ENCODE measurements at places on chromosomes 5 and 9. TPM values are rescaled to one million over a fixed set of nuclear protein-coding genes. Genes with fewer than 3 reads are reported as not detected.

DNA sequence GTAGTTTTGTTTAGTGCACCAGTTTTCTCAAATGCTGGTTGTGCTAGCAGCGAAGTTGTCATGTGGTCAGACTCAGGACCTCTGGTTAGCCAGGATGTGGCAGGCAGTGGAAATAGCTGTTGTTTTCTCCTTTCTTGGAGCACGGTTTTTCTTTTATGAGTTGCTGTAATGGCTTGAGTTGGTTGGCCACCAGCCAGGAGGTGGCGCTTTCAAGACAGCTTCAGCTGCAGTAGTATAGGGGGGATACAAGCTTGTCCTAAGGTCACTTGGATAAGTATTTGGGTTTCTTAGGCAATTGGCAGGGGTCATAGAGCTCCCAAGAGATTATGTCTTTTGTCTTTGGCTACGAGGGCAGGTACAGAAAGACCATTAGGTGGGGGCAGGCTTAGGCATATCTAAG, 274.2 kb upstream of the TARS1 start:
- no peak for DNase-seq
- H3K36me3 ChIP-seq: peaks cover 3% of the 10 kb centered on the region
- H3K27me3 ChIP-seq: peaks cover 4% of the 10 kb centered on the region

DNA sequence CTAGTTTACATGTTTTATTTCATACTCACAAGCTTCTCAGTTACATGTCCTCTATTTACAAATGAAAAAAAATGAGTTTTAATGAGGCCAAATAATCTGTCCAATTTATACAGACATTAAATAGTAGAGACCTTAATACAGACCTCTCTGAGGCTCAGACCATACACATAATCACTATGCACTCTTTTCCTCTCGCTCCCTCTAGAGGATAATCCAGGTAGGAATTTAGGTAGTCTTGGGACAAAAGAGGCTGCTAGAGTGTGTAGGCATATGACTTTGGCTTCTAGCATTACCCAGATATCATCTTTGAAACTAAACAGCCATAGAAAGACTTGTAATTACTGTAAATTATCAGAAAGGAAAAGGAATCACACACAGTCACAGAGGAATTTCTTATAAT, 444.7 kb downstream of the HINT1 start:
- H3K27ac ChIP-seq: no peak overlapping the region
- H3K36me3 ChIP-seq: no peaks in the 10 kb centered on the region
- peaks cover 1% of the 10 kb centered on the region for H3K27me3 ChIP-seq
- H3K4me3 ChIP-seq: no peak overlapping the region
- DNase-seq: no peak

Gene LCN6
- not detected for total RNA-seq

DNA sequence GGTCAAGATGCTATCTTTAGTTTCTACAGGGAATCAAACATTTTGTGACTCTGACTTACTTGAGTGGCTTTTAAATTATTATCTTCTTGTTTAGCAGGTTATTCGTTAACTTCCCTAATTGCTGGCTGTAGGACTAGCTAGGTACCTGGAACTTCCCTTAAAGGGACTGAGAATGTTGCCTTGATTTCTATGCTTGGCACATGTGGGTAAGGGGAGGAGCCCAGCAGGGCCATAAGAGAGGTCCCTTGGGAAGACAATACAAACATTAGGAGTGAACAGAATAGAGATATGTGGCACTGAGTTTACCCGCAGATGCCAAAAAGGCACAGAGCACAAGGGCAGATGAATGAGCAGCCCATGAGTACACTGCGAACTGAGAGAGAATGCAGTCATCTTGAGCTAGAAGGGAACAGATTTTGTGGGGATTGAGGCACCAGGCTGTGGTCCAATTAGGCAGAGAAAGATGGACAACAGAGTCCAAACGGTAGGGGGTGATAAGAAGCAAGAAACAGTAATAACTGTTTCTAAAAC, 9.8 kb downstream of the CKMT2 start:
- H3K4me3 ChIP-seq: no peak overlapping the region
- H3K27ac ChIP-seq: no peak overlapping the region
- peaks cover 2% of the 10 kb centered on the region for H3K27me3 ChIP-seq
- no peak for DNase-seq
- peaks cover 12% of the 10 kb centered on the region for H3K36me3 ChIP-seq

GRCh38 chr5:53123702-53124101, 14.1 kb upstream of the MOCS2 start:
- H3K27me3 ChIP-seq: peaks cover 1% of the 10 kb centered on the region
- no peak overlapping the region for H3K4me3 ChIP-seq

DNA sequence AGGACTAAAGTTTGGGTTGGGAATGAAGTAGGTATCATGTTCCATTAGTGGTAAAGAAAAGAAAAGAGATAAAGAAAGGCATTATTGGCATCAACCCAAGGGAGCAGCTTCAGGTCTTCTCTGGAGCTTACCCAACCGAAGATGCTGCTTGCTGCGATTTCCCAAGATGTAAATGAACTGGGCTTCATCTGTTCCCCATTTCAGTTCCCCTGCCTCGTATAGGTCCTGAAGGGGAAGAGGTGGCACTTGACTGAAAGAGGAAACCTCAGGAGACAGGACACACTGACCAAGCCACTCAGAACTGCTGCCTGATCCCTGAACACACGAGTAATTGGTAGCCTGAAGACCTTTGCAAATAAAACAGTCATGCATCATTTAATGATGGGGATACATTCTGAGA, 24.6 kb downstream of the ANXA6 start:
- peaks cover 73% of the 10 kb centered on the region for H3K36me3 ChIP-seq
- peaks cover 21% of the 10 kb centered on the region for H3K4me1 ChIP-seq
- H3K27me3 ChIP-seq: peaks cover 10% of the 10 kb centered on the region

GRCh38 chr5:72451741-72452505, 55.3 kb downstream of the ZNF366 start:
- peak overlapping the region; percentile 99 for H3K27ac ChIP-seq
- peak; percentile 31 for DNase-seq
- peaks cover 71% of the 10 kb centered on the region for H3K36me3 ChIP-seq
- no peak overlapping the region for H3K4me3 ChIP-seq
- H3K27me3 ChIP-seq: peaks cover 5% of the 10 kb centered on the region

- H3K4me1 ChIP-seq: no peaks in the 10 kb centered on the region
- H3K4me3 ChIP-seq: no peak overlapping the region
- no peak for DNase-seq
- no peaks in the 10 kb centered on the region for H3K27me3 ChIP-seq
- no peak overlapping the region for H3K27ac ChIP-seq
Observed at GRCh38 chr5:127583866-127584265, 65.0 kb upstream of the CTXN3 start.

Gene IL13
- total RNA-seq: not detected

Gene DBH
- total RNA-seq: 0.08 TPM

GRCh38 chr5:117107859-117108258, 533.2 kb upstream of the SEMA6A start:
- H3K36me3 ChIP-seq: no peaks in the 10 kb centered on the region
- H3K27ac ChIP-seq: peak overlapping the region; percentile 12
- no peak for DNase-seq
- H3K27me3 ChIP-seq: no peaks in the 10 kb centered on the region

Gene PAM
- total RNA-seq: 255 TPM

Gene RAD1
- 15.2 TPM for total RNA-seq

Gene PMPCA
- 61.3 TPM for total RNA-seq

Gene TXNDC8
- total RNA-seq: not detected

GRCh38 chr9:73095425-73095824, 56.2 kb upstream of the ANXA1 start:
- no peak for DNase-seq
- H3K36me3 ChIP-seq: no peaks in the 10 kb centered on the region
- no peak overlapping the region for H3K27ac ChIP-seq
- H3K27me3 ChIP-seq: no peaks in the 10 kb centered on the region
- H3K4me3 ChIP-seq: no peak overlapping the region

DNA sequence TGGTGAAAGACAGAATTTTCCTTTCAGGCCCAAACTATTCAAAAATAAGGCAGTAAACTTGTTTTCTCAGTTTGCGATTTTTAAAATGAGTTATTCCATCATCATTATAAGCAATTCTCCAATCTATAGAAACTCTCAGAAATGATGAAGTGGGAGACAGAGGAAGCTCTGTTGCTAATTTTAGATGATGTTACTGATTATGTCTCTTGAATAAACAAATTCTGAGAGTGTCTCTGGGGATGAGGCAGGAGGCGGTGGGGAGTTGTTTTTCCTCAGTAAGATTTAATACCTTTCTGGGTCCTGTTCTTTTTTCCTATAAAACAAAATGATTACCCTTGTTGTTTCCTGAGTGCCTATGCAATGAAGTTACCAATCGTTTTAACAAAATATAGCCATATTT, 43.9 kb upstream of the TEX48 start:
- no peak overlapping the region for H3K4me3 ChIP-seq
- peaks cover 2% of the 10 kb centered on the region for H3K27me3 ChIP-seq
- H3K4me1 ChIP-seq: no peaks in the 10 kb centered on the region
- no peak overlapping the region for H3K27ac ChIP-seq

Gene EQTN
- total RNA-seq: not detected

DNA sequence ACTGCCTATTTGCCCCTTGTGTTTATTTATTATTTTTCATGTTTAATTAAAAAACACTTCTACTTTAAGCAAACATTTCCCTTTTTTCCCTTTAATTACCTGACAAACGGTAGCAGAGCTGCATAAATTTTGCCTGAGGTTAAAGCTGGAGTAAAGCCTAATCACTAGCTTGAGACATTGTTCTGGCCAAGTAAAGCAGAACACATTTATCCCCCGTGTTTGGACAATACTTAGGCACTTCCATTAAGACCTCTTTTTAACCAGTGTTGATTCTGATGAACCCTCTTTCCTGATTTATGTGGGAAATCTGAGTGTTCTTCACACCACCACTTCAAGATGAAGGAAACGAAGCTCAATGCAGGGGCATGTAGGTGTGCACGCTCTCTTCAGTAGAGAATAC, 54.5 kb downstream of the BNC2 start:
- H3K36me3 ChIP-seq: no peaks in the 10 kb centered on the region
- no peak for DNase-seq
- no peak overlapping the region for H3K4me3 ChIP-seq
- no peak overlapping the region for H3K27ac ChIP-seq
- no peaks in the 10 kb centered on the region for H3K27me3 ChIP-seq

DNA sequence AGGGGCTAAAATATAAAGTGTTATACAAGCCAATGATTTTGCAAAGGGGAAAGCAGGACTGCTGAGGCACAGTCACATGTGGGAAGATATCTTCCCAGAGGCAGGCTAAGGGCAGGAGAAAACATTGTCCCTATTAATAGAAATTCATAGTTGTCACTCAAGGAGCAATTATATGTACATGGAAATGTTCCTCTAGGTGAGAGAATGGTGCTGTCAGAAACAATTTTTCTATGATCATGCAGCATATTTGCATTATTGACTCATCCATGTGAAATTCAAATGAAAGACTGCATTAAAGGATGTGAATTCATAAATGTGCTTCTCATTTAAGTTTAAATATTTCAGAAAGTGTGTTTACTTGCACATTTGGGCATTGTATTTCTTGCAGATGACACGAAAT, 775.9 kb upstream of the CDH9 start:
- H3K4me1 ChIP-seq: peaks cover 3% of the 10 kb centered on the region
- H3K27me3 ChIP-seq: no peaks in the 10 kb centered on the region
- H3K36me3 ChIP-seq: no peaks in the 10 kb centered on the region
- H3K27ac ChIP-seq: no peak overlapping the region
- no peak overlapping the region for H3K4me3 ChIP-seq

Gene PSAT1
- 15.2 TPM for total RNA-seq

- no peaks in the 10 kb centered on the region for H3K36me3 ChIP-seq
- no peak overlapping the region for H3K4me3 ChIP-seq
- no peak for DNase-seq
- H3K4me1 ChIP-seq: no peaks in the 10 kb centered on the region
Observed at GRCh38 chr5:145218019-145218418, 617.1 kb downstream of the PRELID2 start.

DNA sequence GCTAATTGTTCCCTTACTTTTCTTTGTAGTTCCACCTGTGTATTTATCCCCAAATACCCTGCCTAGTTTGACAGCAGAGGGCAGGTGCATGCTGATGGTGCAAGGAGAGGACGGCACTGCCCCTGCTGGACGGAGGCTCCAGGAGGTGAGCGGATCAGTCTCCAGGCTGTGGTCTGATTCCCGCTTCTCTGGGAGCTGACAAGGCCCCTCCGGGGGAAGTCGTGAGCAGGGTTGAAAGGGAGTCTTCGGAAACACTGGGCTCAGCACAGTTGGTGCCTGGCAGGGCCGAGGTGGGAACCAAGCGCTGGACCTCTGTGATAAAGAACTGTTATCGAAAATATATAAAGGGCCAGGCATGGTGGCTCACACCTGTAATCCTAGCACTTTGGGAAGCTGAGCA, 52.9 kb downstream of the RASGEF1C start:
- no peaks in the 10 kb centered on the region for H3K4me1 ChIP-seq
- H3K36me3 ChIP-seq: no peaks in the 10 kb centered on the region
- H3K27ac ChIP-seq: no peak overlapping the region
- H3K4me3 ChIP-seq: no peak overlapping the region
- no peak for DNase-seq

DNA sequence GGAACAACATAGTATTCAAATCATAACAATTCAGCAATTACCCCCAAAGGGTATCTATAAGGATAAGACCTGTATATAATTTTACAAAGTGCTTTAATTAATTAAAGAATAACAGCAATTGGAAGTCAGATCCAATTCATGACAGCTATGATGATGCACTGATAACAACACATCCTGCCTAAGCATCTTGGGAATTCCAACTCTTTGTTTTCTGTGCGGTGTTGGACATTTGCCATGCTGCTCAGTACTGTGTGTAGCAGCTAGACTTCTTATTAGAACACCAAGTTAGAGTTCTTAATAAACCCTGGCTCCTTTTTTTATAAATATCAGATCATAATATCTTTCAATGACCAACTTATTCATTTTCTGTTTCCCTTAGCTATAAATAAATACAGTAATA, 209.0 kb downstream of the SEC61B start:
- H3K4me3 ChIP-seq: no peak overlapping the region
- H3K36me3 ChIP-seq: no peaks in the 10 kb centered on the region
- H3K4me1 ChIP-seq: no peaks in the 10 kb centered on the region
- peaks cover 1% of the 10 kb centered on the region for H3K27me3 ChIP-seq

GRCh38 chr9:86585422-86586143, 231.4 kb upstream of the TUT7 start:
- no peaks in the 10 kb centered on the region for H3K4me1 ChIP-seq
- no peak overlapping the region for H3K4me3 ChIP-seq

DNA sequence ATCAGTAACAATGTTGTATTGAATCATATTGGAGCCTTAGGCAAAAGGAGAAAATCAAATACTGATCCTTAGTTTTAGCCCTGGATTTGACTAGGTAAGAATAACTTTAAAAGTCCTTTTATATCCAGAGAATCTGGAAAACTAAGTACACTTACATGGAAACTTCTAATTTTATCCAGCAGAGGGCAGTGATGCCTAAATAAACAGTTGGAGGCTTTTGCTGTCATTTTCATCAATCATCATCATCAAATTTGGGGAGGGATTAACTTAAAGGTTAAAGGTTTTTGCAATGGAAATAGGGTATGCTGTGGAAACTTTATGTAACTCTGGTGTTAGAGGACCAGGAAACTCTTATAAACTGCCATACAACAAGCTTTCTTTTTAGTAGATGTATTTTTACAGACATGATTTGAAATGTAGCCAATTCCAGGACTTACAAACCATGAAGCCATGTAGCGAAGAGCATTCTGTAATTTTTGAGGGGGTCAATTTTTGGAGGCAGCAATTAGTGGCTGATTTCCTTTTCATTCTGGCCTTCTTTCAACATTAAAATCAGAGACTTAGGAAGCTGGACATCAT, 112.7 kb downstream of the OSTF1 start:
- no peak for DNase-seq
- H3K4me1 ChIP-seq: peaks cover 16% of the 10 kb centered on the region
- no peak overlapping the region for H3K4me3 ChIP-seq
- H3K27ac ChIP-seq: no peak overlapping the region
- H3K27me3 ChIP-seq: peaks cover 1% of the 10 kb centered on the region

Gene JADE2
- 3.0 TPM for total RNA-seq
